Epithelial cell of umbilical artery (primary cell): ENCODE measurements at places on chromosomes 1 and 21. TPM values are rescaled to one million over a fixed set of nuclear protein-coding genes. Genes with fewer than 3 reads are reported as not detected.

Gene TLCD4
- total RNA-seq: under 0.01 TPM in 1 of 2 replicates, not detected in the other

Gene RIPK4
- total RNA-seq: not detected in 2 replicates

Gene RSPO1
- total RNA-seq: not detected in 2 replicates

Gene RPL5
- total RNA-seq: 1,075 and 1,672 TPM in 2 replicates

Gene BSND
- not detected in 2 replicates for total RNA-seq

Gene LCE1A
- total RNA-seq: not detected in 2 replicates

Gene DPYD
- total RNA-seq: 40.3 and 68.2 TPM in 2 replicates

Gene LIN28A
- total RNA-seq: not detected in 2 replicates

Gene CPT2
- 8.1 and 10.9 TPM in 2 replicates for total RNA-seq

Gene TTC34
- total RNA-seq: under 0.01 and 0.15 TPM in 2 replicates

Gene WNT4
- total RNA-seq: under 0.01 and 0.15 TPM in 2 replicates

Gene RGS21
- not detected in 2 replicates for total RNA-seq

Gene DFFB
- 13.3 and 16.9 TPM in 2 replicates for total RNA-seq

Gene COA6
- total RNA-seq: 28.6 and 43.2 TPM in 2 replicates

Gene ZMYND12
- 0.32 and 0.61 TPM in 2 replicates for total RNA-seq

Gene SPATA6
- 3.0 and 3.9 TPM in 2 replicates for total RNA-seq

Gene KCNQ4
- total RNA-seq: under 0.01 TPM in 1 of 2 replicates, not detected in the other

Gene SLC6A9
- total RNA-seq: 0.32 and 1.8 TPM in 2 replicates

Gene NKAIN1
- total RNA-seq: not detected in 2 replicates

Gene COL24A1
- total RNA-seq: under 0.01 TPM in 1 of 2 replicates, not detected in the other

Gene GSTM2
- 0.32 and 4.3 TPM in 2 replicates for total RNA-seq

Gene PEAR1
- total RNA-seq: 8.1 and 11.1 TPM in 2 replicates

Gene SLC6A17
- under 0.01 TPM in 1 of 2 replicates, not detected in the other for total RNA-seq

Gene CLDN19
- not detected in 2 replicates for total RNA-seq

Gene DDX59
- total RNA-seq: 8.1 and 11.1 TPM in 2 replicates

Gene RGS7
- 0.65 TPM in 1 of 2 replicates, not detected in the other for total RNA-seq

Gene PTAFR
- under 0.01 TPM in 2 replicates for total RNA-seq

Gene OLFML3
- 1.3 and 3.3 TPM in 2 replicates for total RNA-seq

Gene HTR6
- not detected in 2 replicates for total RNA-seq

Gene DEPDC1
- 21.1 and 34.8 TPM in 2 replicates for total RNA-seq

Gene RNF115
- 10.4 and 12.3 TPM in 2 replicates for total RNA-seq

Gene TBX19
- 0.32 and 0.46 TPM in 2 replicates for total RNA-seq

Gene OR2G6
- not detected in 2 replicates for total RNA-seq

Gene REN
- under 0.01 TPM in 1 of 2 replicates, not detected in the other for total RNA-seq

Gene RAP1GAP
- under 0.01 TPM in 1 of 2 replicates, not detected in the other for total RNA-seq

Gene IL10RB
- 28.9 and 48.2 TPM in 2 replicates for total RNA-seq

Gene KCNJ6
- not detected in 2 replicates for total RNA-seq

Gene TGFB2
- 6.8 and 25.4 TPM in 2 replicates for total RNA-seq
